ENCODE measurements at places on chromosomes 2 and 18.

GRCh38 chr2:27572998-27573429, 9.8 kb upstream of the ZNF512 start:
- DNase-seq = no peak

DNA sequence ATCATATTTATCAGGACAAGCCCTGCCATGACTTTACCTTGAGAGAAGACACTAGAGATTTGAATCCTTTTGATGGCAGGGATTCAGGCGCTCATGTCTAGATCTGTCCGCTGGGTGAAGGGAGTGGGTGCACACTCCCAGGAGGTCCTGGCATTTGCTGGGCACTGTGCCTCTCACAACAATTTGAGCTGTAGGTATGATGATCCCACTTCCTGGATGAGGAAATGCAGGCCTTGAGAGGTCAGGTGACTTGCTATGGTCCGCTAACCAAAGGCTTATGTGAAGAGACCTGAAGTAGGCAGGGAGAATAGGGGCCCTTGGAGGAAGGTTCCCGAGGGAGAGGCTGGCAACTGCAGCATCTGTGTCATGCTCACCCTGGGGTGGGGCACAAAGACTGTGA, 206.1 kb downstream of the HAUS1 start:
- DNase-seq = no peak

DNA sequence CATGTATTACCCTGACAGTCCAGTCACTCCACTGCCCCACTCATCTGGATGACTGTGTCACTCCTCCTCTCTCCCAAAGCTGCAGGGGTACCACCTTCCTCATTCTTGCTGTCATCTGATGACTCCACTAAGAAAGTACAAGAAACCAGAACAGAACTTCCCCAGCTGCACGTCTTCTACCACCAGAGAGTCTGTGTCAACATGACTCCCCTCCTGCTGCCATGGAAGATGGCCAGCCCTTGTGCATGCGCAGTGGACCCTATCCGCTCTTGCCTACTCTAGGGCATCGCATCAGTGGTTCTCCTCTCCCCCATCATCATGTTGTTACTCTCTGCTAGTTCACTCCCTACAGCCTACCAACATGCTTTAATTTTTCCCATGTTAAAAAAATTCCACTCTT, 14.5 kb upstream of the ST8SIA3 start:
- no peak for DNase-seq

DNA sequence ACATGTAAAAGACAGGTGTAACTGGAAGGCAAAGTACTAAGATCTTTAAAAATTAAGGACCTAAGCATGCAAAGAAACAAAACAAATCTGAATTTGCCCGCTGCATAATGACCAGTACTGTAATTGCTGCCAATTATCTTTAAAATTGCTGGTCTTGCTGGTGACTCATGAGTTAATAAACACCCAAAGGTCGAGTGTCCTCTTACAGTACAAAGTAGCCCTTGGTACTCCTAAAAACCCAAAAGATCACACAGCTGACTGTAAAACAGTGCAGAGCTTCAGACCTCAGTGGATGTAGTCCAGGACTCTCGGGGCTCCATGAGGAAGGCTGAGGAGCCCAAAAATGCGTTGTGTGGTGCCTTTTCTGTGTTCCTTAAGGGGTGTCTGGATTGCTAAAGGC, 308.7 kb downstream of the CNTNAP5 start:
- no peak for DNase-seq

- DNase-seq = no peak
These were observed 207.8 kb downstream of the CYP26B1 start for GRCh38 chr2:71939588-71940535.

- no peak for DNase-seq
These were observed 38.6 kb downstream of the ALPK2 start for GRCh38 chr18:58590254-58590653.

DNA sequence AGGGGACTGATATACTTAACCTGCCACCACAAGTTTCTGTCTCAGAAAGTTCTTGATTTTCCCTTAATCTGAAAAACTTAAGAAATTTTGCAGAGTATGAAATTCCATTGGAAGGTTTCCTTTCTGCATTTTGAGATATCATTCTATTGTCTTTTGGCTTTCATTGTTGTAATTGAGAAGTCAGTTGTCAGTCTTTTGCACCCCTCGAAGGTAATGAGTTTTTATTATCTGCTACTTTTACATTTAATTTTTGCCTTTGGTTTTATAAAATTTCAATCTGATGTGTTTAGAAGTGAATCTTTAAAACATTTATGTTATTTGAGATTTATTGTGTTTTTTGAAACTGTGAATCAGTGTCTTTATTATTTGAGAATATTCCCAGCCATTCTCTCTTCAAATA, 4.8 kb upstream of the IL36A start:
- DNase-seq = no peak

DNA sequence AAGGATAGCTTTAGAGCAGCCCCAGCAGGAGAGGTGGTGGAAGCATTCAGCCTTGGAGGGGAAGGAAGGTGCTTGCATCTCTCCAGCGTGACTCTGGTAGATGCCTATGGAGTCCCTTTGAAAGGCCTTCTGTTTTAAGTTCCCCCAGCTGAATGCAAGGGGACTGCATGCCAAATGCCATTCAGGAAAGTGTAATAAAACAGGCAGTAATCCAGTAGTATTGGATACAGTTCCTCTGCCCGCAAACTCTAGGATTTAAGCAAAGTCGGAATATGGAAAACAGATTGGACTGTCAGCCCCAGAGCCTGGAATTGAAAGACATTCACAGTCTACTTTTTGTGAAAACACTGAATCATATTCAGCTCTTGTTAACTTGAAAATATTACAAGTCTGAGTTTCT, 125.2 kb upstream of the GAREM1 start:
- no peak for DNase-seq

GRCh38 chr2:111100765-111101162, 19.9 kb upstream of the BCL2L11 start:
- DNase-seq = no peak

DNA sequence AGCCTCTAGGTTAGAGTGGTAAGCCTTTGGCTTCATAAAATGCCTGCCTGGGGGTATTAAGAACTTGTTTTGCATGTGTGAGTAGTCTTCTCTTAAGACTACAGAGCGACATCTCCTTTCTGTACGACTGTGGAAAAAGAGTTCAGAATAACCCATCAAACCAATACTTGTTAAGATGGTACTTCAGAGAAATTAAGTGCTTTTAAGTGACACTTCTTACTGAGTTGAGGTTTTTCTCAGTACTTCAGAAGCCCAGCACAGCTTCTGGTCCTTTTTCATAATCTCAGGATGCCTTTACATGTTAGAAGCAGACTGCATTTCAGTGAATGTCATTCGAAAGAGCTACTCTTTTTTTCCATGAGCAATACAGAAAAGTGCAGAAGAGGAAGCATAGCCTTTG, 10.8 kb downstream of the XRCC5 start:
- no peak for DNase-seq

GRCh38 chr18:78675231-78675630, 304.4 kb upstream of the SALL3 start:
- DNase-seq = no peak

GRCh38 chr2:118632921-118633320, 214.5 kb downstream of the EN1 start:
- no peak for DNase-seq

- no peak for DNase-seq
These were observed 32.0 kb upstream of the CAB39 start for GRCh38 chr2:230680463-230681170.

GRCh38 chr2:62217970-62218369, 22.1 kb downstream of the B3GNT2 start:
- no peak for DNase-seq

DNA sequence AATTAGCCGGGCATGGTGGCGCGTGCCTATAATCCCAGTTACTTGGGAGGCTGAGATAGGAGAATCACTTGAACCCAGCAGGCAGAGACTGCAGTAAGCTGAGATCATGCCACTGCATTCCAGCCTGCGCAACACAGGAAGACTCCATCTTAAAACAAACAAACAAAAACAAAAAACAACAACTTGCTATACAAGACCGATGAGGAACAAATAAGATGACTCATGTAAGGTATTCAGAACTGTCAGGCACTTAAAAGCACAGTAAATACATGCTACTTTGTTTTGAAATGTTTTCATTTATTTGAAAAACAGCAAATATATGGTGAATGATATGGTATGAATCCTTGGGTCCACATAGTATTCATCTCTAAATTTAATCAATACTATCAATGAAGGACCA, 66.7 kb downstream of the TRIP12 start:
- no peak for DNase-seq

- DNase-seq = no peak
These were observed 108.9 kb downstream of the TAF4B start for GRCh38 chr18:26335156-26335555.
